ENCODE measurements at places on chromosomes 7 and 10.

DNA sequence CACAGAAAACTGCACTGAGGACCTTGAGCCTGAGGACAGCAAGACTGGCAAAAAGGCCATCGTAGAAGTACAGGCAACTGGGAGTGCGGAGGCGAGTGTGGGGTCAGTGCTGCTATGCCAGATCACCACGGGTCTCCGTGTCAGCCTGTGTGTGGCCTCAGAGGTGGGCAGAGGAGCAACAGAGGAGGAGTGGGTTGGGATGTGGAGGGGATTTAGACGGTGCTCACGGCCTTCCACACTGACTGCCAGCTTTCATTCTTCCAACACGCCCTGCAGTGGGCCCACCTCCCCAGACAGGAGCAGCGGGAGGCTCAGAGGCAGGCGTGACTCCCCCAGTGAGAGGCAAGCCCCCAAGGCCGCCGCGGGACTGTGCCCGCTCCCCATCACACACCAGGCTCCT is 17.0 kb upstream of the ZMIZ1 start:
- DNase-seq = no peak

GRCh38 chr10:124926548-124926947 is 15.4 kb upstream of the ZRANB1 start:
- no peak for DNase-seq

- DNase-seq = no peak
These were observed 1.3 kb downstream of the CUTC start for GRCh38 chr10:99733366-99733765.

GRCh38 chr10:69406302-69406811 is 10.4 kb downstream of the TACR2 start:
- no peak for DNase-seq

- DNase-seq = no peak
These were observed 594 bp downstream of the TDRD1 start for GRCh38 chr10:114179747-114180146.

DNA sequence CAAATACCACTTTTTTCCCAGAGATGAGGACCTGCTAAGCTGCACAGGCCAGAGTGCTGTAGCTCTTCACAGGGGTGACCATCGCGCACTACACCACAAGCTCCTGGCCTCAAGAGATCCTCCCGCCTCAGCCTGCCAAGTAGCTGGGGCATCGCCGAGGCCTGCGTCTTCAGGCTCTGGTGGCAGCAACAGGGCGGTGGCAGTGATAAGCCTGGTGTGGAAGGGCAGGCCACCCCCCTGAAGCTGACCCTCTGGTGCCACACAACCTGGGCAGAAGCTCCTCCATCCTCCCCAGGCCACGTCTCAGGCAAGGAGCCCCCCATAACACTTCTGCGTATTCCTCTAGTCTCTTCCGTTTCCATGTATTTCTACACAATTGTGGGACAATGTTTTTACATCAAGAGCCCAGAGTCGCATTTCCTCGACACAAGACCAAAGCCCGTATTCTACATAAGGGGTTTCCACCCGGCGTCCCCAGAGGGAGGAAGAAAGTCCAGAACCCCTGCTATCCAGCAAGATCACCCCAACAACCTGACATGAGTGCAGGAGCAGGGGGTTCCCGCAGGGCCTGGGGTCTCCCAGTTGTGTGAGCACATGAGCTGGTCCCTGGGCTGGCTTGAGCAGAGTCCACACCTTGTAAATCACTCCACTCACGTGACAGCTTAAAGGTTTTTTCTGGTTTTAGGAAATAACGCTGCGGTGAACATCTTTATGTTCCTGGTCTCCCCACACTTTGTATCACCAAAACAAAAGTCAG is 37.6 kb upstream of the NCAPG2 start:
- DNase-seq = no peak

GRCh38 chr10:42753126-42753506 is 29.5 kb upstream of the BMS1 start:
- peak; percentile 71 for DNase-seq

DNA sequence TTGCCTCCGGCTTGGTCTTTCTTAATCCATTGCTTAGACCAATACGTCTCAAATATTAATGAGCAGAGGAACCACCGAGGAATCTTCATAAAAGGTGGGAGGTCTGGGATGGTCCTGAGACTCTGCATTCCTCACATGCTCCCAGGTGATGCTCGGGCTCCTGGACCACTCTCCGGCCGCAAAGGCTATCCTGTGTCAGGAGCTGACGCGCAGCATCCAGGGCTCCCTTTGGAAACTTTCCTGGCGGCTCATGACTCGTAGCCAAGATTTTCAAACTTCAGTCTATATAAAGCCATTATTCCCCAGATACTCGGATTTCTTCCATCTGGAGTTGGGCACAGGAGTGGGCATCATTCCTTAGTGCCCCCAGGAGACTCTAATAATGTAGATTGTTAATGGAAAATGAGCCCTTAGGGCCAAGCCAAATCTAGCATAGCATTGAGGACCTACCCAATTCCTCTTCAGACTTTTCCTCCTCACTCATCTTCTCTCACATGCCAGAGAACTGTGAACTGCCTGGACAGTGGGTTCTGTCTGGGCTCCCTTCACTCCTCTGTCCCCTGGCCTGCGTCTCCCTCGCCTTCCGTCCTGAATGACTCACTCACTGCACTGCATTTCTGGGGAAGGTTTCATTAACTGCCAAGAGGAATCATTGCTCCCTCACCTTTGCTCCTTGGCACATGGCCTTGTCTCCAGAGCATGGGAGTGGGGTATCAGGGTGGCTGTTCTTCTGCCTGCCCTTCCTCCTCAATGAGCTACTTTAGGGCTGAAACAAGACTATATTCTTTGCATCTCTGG is 89.3 kb downstream of the MKI67 start:
- no peak for DNase-seq

DNA sequence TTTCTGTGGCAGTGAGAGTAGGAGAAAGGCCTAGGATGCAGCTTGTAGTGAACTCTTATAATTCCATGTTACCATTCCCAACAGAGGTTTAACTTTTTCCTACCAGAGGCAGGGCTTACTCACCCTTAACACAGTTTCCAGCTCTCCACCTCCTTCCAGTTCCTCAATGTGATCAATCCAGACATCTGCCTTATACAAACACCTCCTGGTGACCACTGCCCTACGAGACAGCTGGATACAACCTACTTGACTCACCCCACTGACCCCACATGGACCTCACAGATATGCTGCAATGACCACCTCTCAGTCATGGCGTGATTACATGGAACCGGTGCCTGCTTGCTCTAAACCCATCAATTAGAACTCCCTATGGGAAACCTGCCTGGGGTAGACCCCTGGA is 326.5 kb downstream of the TNS3 start:
- no peak for DNase-seq

DNA sequence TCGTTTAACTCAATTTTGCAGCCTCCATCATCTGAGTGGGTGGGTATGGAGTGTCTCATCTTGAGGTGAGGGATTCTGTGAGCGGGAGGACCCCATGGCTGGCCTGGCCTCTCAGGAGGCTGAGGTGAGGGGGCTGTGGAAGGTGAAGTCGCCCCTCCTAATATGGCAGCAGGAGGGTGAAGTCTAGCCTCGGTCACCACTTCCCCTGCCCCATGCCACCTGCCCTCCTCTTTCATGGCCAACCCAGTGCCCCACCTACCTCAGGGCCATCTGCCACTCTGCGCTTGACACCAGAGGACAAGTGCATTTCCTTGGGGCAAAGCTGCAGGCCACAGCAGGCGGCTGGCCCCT is 8.7 kb downstream of the RASGEF1A start:
- no peak for DNase-seq

DNA sequence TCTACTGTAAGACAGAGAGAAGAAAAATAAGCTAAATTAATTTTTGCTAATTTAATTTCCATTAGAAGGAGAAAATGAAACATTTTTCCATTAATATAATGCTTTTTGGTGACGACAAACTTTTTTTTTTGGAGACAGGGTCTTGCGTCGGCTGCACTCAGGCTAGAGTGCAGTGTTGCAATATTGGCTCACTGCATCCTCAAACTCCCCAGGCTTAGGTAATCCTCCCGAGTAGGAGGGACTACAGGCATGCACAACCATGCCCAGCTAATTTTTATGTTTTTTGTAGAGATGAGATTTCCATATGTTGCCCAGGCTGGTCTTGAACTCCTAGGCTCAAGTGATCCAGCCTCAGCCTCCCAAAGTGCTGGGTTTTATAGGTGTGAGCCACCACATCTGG is 229.8 kb upstream of the LRRN3 start:
- no peak for DNase-seq

DNA sequence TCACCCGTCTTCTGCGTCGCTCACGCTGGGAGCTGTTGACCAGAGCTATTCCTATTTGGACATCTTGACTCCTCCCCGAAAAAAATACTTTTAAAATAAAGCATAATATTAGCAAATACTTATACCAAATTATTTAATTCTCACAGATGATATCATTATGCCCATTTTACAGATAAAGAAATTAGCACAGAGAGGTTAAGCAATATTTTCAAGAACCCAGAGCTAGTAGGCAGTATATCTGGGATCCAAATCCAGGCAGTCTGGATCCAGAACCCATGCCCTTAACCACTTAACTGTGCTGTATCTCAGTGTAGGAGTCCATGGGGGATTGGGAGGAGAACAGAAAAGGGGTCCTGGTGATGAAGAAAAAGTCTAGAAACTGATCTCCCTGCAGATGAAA is 6.1 kb downstream of the IQUB start:
- DNase-seq = no peak

- DNase-seq = peak; percentile 64
These were observed at the start of gene ENTPD1 for GRCh38 chr10:95756041-95756761. ENTPD1 (plus strand) TSS chr10:95756163; CDS start chr10:95756240, 77 bp downstream.

- peak; percentile 81 for DNase-seq
These were observed 120.7 kb downstream of the DYNC2I1 start for GRCh38 chr7:158976849-158977593.

DNA sequence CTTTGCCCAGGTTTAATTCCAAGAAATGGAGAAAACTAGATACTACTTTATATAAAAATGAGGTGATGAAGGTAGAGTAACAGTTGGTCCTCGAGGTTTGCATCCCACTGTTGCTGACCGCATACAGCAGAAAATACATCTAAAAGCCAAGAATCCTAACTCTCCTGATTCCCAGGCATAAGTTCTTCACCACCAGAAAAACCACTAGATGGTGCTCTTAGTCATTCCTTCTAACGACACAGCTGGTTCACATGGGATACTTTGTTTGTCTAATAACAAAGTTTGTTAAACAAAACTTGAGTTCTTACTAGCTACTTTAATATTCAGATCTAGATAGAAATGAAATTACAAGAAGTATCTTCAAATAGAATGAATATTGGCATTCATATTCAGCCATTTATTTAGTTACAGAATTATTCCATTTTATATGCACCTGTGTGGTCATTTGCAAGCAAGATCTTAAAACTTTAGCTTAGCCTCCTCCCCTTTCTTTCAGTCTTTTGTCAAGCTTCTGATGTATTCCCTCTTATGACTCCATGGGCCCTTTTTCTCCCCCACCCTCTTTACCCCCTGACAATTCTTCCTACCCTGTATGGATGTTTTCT is 54.1 kb upstream of the CYP26C1 start:
- peak; percentile 74 for DNase-seq

- DNase-seq = no peak
These were observed 2.1 kb downstream of the FAM170B start for GRCh38 chr10:49131507-49132361.

DNA sequence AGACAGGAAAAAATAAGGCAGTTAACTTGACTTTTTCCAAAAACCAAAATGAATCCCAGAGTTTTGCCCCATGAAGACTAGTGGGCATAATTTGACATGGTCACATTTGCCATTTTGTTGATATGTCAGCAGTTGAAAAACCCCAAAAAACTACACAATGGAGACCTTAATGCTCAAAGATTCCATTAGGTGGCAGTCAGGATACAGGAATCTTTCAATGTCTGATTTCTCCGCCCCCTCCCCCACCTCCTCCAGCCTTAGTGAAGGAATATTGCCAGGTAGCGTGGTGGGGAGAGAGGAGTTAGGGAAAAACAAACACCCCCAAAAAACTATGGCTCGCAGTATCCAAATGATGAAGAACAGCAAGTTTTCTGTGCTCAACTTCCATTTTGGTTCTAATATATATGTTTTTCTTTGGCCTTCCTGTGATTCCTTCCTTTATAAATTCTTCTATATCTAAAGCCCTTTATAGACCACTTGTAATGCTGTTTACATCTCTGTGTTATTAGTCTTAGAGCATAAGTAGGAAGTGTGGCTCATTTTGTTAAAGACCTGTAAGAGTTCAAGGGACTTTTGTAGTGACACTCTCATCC is 6.7 kb upstream of the SMNDC1 start:
- peak; percentile 72 for DNase-seq

GRCh38 chr7:46152696-46153095 is 231.6 kb upstream of the IGFBP3 start:
- no peak for DNase-seq

- DNase-seq = no peak
These were observed 640.1 kb upstream of the MBL2 start for GRCh38 chr10:53412651-53413050.

DNA sequence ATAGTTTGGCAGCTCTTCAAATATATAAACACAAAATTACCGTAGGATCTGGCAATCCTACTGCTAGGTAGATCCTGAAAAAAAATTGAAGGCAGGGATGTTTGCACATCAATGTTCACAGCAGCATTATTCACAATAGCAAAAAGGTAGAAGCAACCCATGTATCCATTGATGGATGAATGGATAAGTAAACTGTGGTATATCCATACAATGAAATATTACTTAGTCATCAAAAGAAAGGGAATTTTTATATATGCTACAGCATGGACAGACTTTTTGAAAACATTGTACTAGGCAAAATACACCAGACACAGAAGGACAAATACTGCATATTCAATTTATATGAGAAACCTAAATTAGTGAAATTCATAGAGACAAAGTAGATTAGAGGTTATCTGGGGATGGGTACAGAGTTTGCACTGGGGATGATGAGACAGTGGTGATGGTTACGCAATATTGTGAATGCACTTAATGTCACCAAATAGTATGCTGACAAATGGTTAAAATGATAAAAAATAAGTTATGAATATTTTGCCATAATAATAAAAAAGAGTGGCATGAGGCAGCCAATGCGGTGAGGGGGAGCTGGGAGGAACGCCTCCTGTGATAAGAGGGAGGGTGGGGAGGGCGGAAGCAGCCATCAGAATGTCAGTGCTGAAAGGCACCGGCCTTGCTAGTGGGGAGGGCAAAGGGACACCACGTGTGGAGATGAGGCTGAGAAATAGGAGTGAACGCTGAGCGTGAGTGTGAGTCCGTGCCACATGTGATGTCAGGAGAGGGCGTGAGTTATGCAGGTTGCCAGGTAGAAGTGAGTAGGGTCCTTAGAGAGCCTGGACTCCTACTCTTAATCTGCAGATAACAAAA is 386.1 kb upstream of the PODXL start:
- DNase-seq = no peak

DNA sequence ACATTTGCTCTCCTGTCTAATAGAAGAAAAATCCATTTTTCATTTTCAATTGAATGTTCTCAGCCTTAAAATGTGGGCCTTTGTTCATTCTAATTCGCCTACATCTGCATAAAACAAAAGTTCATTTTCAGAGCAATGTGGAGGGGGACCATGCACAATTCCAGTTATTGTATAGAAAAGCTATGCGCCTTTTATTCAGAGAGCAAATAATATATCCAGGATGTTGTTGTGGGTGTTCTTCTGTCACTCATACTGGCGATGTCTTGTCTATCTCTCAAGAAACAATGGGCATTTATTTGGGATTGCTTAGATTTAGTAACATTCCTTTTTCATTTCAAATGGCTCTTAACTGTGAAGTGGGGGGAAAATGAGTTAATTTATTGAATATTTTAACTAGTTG is 56.4 kb downstream of the KIF5B start:
- no peak for DNase-seq

Data from EH (cell line).